Left renal cortex interstitium (tissue), 4 donors: ENCODE measurements at places on chromosomes 2 and 18. TPM values are rescaled to one million over a fixed set of nuclear protein-coding genes. Genes with fewer than 3 reads are reported as not detected.

ELOA2 gene
- not detected for polyA plus RNA-seq

CXCR1 gene
- not detected for polyA plus RNA-seq

PLGLB1 gene
- 5.7 TPM for polyA plus RNA-seq

BIN1 gene
- 130 TPM for polyA plus RNA-seq

OR6B2 gene
- polyA plus RNA-seq: not detected

TCF23 gene
- polyA plus RNA-seq: 0.70 TPM

BAZ2B gene
- 81.7 TPM for polyA plus RNA-seq

CCDC121 gene
- polyA plus RNA-seq: 14.7 TPM

FAM98A gene
- 59.2 TPM for polyA plus RNA-seq

SPP2 gene
- not detected for polyA plus RNA-seq

CPS1 gene
- 5.3 TPM for polyA plus RNA-seq

TAF4B gene
- 4.6 TPM for polyA plus RNA-seq

ABHD3 gene
- polyA plus RNA-seq: 25.8 TPM

LBX2 gene
- polyA plus RNA-seq: 3.2 TPM

GALR1 gene
- 0.03 TPM for polyA plus RNA-seq
